Fibroblast of gingiva (primary cell): ENCODE measurements at places on chromosomes 2 and 18.

DNA sequence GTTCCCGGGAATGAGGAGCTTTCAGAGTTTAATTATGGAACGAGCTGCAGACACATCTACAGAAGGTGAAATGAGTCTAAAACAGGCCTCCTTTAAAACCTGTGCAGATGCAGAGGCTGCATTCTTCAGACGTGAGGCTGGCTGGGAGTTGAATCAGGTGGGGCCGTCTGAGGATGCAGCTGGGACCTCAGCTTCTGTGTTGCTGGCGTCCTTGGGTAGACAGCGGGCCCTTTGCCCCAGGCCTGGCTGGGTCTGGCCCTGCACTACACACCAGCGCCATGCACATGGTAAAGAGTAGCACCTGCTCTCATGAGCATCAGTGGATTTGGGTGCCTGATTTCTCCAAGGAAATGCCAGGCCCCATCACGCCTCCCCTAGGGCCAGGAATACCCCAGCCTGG, 67.3 kb downstream of the TMEM18 start:
- DNase-seq, result no peak

GRCh38 chr2:85277416-85278158, 50.2 kb downstream of the TGOLN2 start:
- DNase-seq, result peak; percentile 84

GRCh38 chr2:112216167-112216566, 38.7 kb downstream of the ZC3H8 start:
- DNase-seq, result peak; percentile 10

GRCh38 chr2:181264001-181264400, 193.2 kb upstream of the ITGA4 start:
- no peak for DNase-seq

- no peak for DNase-seq
These were observed 14.0 kb downstream of the ZNF532 start for GRCh38 chr18:58878640-58879039.

DNA sequence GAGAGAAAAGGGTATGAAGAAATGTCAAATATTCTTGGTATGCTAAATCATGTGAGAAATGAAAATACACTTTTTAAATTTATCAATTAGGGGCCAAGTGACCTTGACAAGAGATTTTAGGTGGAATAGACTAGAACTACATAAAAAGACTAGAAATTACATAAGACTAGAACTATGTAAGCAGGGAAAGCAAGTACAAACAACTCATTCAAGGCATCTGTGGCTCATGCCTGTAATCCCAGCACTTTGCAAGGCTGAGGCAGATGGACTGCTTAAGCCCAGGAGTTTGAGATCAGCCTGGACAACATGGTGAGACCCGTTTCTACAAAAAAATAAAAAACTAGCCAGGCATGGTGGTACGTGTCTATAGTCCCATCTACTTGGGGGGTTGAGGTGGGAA, 20.3 kb downstream of the SF3B1 start:
- DNase-seq, result no peak

- no peak for DNase-seq
These were observed 218.1 kb downstream of the HNMT start for GRCh38 chr2:138182250-138182936.

GRCh38 chr18:13538630-13539029, 187.7 kb downstream of the FAM210A start:
- DNase-seq, result no peak

GRCh38 chr2:68295516-68295915, 24.2 kb downstream of the CNRIP1 start:
- no peak for DNase-seq

DNA sequence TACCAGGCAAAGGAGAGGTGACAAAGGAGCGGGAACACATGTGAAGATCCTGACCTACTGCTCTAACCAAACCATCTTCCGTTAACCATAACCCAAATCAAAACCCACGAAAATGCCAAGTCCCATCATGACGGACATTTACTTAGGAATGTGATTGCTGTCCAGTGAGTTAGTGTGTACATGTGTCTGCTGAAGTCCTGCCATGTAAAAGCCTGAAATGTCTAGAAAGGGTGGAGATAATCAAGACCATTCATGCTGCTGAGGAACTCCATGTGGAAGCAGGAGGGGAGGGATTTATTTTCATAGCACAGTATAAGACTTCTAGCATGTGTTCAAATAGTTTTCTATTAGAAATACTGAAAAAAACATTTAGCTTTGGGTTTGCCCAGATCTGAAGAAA, 137.0 kb upstream of the BOD1L2 start:
- no peak for DNase-seq

- DNase-seq, result no peak
These were observed 410.6 kb downstream of the PIK3C3 start for GRCh38 chr18:42365591-42365990.

DNA sequence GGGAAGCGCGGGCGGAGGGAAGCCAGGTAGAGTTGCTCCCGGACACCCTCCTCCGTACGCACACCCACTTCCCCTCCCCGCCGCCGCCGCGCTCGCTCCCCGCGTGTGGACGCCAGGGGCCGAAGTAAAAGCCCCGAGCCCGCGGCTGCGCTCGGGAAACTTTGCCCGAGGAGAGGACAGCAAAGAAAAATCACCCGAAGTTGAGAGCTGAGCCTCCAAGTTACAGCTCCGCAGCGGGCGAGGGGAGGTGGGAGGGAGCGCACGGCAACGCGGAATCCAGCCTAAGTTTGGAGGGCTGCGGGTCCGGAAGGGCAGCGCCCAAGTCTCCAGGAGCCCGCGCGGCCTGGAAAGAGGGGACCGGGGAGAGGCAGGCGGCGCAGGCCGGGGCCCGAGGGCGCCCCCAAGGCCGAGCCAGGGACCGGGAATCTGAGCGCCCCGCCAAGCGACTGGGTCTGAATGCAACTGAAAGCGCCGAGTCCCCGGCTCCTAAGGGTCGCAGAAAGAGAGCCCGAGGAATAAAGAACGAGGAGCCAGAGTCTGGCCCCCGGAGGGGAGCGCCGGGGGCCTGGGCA, 706 bp upstream of the BCL11A start:
- no peak for DNase-seq
